Nephron progenitor cell (in vitro differentiated cells): ENCODE measurements at places on chromosomes 13 and 19.

DNA sequence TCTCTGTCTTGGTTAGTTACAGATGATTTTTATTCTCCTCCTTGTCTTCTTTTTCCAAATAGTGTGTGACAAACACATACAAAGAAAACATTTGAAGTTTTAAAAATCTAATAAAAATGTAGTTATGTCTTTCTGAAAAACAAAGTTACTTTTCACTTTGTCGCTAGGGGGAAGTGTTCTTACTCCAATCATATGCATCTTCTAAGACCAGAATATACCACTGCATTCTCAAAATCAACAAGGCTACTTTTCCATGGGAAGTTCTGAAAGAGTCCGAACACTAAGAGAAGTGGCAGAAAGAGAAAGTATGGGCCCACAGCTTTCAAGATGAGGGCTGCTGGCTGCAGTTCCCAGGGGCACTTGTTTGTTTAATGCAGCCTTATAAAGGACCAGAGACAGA is 208.9 kb downstream of the DCT start:
- no peak for DNase-seq

GRCh38 chr19:46976845-46977320 is 42.8 kb upstream of the NPAS1 start:
- peak; percentile 57 for DNase-seq

GRCh38 chr19:53333066-53333462 is 485 bp upstream of the ZNF845 start:
- DNase-seq = peak; percentile 55

DNA sequence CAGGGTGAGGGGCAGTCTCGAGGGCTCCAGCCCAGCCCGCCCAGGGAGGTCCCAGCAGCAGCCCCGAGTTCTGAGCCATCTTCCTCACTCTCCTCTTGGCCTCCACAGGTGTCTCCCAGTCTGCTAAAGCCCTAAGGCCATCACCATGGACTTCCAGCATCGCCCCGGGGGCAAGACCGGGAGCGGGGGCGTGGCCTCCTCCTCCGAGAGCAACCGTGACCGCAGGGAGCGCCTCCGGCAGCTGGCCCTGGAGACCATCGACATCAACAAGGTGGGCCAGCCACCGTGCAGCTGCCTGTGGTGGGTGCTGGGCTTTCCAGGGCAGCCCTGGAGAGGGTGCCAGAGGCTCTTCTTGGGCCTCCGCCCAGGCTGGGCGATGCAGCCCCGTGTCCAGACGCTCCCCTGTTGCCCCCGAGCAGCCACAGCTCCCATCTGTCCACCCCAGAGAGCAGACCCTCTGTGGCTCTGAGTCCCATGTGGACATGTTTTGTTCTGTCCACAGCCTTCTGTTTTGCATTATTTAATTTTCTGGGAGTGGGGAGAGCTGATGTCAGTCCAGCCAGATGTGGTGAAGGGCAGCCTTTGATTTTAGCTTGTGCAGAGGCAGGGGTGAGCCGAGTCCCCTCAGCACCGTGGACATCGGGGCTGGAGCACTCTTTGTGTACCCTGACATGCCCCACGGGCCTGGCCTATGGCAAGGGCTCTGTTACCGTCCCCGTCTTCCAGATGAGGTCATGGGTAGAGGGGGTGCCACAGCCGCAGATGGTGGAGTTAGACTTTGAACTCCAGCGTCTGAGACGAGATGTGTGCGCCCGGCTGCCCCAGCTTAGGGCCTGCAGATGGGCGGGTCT is 5.6 kb upstream of the AMH start:
- DNase-seq = no peak

DNA sequence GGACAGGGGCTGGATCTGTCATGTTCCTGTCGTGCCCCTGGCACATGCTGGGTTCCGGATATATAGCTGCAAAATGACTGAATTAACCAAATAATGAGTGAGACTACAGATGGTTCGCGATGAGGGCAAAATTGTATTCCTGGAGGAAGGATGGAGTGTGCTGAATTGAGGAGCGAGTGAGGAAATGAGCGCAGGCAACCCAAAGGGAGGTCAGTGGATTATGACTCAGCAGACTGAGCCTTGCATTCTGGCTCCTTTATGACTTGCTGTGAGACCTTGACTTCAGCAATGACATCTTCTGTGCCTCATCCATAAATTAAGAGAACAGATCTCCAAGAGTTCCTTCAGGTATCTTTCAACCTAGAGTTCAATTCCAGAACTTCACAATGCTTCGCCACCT is 115.0 kb upstream of the CLDN10 start:
- no peak for DNase-seq

GRCh38 chr19:12314553-12314952 is 18.9 kb downstream of the ZNF563 start:
- no peak for DNase-seq
